Neuronal stem cell (in vitro differentiated cells): ENCODE measurements at places on chromosomes 1 and 21.

GRCh38 chr1:223135176-223135942 is 7.7 kb downstream of the TLR5 start:
- no peak for DNase-seq

DNA sequence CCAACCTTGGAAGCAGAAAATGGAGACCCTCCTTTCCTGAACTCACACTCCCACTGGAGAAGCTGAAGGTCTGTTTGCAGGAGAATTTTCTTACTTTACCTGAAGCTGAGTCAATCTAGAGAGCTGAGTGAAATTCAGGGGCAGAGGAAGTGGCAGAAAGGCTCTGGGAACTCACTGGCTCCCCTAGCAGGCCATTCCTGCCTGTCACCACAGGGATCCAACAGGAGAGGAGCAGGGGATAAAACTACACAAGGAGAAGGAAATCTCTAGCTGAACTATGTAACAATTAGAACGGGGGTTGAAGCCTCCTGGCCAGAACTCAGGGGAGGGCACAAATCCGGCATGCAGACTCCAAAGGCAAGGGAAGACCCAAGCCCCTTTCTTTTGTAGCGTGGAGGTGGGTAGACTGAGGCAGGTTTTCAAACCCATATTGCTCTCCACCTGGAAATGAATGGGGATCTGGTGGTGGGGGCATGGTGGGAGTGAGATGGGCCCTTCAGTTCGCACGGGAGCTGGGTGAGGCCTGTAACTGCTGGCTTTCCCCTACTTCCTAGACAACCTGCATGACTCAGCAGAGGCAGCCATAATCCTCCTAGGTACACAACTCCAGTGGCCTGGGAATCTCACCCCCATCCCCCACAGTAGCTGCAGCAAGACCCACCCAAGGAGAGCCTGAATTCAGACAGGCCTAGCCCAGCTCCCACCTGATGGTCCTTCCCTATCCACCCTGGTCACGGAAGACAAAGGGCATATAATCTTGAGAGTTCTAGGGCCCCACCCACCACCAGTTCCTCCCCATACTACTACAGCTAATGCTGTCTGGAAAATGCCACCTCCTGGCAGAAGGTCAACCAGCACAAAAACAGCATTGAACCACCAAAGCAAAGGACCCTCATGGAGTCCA is 158.1 kb downstream of the LTN1 start:
- no peak for DNase-seq

DNA sequence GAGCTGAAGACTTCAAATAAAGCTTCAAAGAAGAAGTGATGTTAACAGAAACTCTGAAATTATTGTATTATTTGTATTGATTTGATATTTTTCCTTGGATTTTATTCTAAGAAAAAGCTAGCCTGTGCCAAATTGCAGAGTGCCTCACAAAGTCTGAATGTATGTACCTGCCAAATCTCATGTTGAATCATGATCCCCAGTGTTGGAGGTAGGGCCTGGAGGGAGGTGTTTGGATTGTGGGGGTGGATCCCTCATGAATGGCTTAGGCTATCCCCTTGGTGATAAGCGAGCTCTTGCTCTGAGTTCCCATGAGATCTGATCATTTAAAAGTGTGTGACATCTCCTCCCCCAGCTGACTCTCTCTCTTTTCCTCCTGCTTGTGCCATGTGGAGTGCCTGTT is 43.6 kb downstream of the ACKR1 start:
- DNase-seq, result no peak

- no peak for DNase-seq
These were observed 430.1 kb upstream of the PTBP2 start for GRCh38 chr1:96291468-96291867.

GRCh38 chr1:26281091-26281958 is 1.4 kb downstream of the SH3BGRL3 start:
- no peak for DNase-seq

GRCh38 chr1:183655562-183656075 is 2.5 kb upstream of the APOBEC4 start:
- DNase-seq, result peak; percentile 80

DNA sequence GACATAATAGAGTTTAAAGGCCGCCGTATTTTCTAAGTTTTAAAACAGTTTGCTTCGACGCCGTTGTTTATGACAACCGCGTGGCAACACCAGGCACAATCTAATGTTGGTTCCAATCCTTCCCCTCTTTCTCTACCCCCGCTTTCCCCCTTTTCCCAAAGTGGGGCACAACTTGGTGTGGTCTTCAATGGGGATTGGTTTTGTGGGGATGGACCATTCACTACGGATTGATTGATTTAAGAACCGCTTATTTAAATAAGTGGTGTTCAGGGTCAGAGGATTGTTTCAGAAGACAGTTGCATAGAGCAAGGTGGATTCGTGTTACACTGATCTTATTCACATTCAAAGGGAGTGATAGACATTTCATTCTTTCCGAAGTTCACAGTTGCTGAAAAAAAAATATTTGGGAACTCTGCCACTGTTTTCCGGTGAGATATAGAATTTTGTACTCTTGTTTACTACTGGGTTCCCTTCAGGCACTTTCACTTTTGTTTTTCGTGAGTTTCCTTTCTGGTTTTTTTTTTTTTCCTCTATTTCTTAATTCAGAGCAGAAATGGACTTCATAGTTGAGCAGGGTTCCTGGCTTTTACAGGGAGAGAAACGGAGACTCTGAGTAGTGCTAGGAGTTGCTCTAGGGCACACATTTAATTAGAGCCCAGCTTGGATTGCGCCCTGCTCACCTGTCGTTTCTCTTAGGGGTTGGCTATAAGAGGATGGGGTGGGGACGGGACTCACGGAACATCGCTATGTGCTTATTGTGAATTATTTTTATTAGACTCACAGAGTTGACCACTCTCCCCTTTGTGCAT is 79.6 kb upstream of the AK4 start:
- DNase-seq, result no peak

DNA sequence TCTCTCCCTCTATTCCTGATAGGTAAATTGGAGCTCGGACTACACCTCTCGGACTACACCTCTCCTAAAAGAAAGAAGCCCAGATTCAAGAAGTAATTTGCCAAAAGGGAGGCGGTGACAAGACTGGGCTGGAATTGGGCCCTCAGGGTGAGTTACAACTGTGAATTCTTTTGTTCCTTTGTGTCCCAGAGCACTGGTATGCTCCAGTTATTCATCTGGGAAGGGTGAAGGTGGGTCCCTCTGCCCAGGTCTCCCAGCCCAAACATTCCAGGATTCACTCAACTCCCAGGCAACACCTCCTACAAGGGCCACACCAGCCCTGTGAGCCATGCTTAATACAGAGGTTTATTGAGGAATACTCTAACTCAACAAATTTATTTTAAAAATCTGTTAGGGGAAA is 69.2 kb downstream of the LMX1A start:
- DNase-seq, result no peak

DNA sequence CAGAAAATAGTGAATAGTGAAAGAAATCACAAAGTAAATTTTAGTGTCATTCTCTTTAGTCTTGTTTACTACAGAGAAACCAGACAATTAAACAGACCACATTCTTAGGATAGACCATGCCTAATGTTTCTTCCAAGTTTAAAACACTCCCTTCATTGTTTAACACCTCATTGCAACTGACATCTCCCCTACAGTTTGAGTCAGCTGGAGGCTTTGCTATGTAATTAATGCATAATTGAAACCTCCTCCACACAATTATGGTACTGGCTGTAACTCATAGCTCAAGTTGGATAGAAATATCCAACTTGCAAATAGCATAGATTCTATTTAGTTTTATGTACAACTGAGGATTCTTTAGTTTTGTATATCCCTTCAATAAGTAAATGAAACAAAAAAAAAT is 35.2 kb upstream of the B3GALT2 start:
- no peak for DNase-seq

- no peak for DNase-seq
These were observed 150.9 kb upstream of the CTTNBP2NL start for GRCh38 chr1:112245114-112245513.

- DNase-seq, result no peak
These were observed 51.2 kb downstream of the TNNI3K start for GRCh38 chr1:74286414-74286813.

DNA sequence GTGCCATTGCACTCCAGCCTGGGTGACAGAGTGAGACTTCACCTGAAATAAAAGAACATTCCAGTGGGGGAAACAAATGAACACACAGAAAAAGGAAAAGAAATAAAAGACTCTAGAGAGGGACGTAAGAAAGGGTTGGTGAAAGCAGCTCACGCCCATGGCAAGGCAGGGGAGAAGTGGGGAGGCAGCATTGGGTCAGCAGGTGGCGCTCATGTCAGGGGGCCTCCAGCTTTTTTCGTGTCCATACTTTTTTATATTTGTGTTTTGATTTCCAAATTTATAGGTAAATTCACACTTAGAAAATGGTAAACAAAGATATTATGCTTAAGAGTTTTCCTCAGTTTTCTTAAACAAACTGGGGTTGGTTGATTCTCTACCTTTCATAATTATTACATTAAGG is 45.5 kb downstream of the VPS13D start:
- DNase-seq, result peak; percentile 5

DNA sequence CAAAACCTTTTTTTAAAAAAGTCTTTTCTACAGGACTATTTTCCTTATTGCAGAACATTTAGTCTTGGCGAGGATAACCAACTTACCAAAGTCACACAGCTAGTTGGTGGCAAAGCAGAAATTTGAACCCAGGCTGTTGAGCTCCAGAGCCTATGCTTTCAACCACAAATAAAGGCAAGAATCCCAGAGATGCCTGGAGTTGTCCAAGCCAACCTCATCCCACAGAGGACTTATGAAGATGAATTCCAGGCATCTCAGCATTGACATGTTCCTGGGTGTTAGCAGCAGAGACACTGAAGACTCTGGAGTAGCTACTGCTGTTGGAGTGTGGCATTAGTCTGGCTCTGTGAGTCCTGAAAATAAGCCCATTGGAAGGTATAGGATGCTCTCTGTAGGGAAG is 287.6 kb upstream of the C1orf105 start:
- no peak for DNase-seq

DNA sequence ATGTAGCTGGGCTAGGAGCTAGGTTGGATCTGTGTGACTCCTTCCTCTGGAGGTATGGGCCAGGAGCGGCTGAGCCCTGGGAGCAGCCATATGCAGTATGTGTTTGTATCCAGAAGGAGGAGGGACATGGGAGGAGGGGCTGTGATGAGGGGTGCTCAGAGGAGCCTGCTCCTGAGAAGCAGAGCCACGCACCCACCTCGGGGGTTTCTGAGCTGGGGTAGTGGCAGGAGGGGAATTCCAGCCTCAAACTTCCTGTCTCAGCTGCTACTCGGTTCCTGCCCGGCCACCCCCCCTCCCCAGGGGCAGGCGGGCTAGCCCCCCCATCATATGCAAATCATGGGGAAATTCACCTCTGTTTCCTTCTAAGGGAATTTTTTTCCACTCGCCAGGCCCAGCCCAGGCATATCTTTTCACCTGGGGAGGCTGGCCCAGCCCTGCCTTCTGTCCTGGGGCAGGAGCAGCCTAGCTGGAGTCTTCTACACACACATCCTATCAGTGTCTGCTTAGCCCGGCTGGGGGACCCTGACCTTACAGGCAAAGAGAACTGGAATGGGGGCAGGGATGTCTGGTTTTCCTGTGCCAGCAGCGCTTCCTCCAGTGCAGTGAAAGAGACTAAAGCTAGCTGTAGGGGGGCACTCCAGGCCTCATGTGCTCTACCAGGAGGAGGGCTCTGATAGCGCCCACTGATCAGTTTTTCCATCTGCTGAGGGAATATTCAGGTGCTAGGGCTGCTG is 3.0 kb downstream of the ZC3H12A start:
- DNase-seq, result no peak

DNA sequence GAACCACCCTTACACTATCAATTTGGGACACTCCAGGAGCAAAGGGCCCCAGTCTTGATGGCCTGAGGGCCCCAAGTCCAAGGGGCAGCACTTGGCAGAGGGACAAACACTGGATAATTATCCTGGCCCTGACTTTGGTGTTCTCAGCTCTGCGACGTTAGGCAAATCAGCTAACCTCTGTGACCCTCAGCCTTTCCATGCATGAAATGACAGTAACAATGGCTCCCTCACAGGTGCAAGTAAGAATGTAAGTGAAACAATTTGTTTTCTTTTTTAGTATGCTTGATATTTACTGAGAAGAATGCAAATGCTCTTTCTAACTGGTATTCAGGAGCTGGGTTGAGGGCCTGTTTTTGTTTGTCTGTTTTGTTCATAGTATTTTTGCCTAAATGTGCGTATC is 61.6 kb upstream of the PRDX6 start:
- no peak for DNase-seq

GRCh38 chr1:162987866-162988265 is 81.3 kb upstream of the RGS4 start:
- no peak for DNase-seq

DNA sequence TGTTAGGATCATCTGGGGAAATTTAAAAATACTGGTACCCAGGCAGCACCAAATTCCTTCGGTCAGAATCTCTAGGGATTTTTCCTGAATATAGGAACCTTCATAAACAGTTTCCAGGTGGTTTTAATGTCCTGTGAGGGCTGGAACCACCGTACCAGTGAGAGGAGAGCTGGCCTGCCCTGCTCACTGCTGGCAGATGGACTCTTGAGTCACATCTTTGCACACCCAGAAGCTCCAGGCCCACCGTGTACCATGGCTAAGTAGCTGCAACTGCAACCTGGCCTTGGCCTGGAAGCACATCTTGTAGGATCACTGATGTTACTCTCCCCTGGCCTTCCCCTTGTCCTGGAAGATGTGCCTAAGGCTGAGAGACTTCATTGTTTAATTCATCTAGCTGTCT is 181.5 kb downstream of the DISC1 start:
- no peak for DNase-seq

DNA sequence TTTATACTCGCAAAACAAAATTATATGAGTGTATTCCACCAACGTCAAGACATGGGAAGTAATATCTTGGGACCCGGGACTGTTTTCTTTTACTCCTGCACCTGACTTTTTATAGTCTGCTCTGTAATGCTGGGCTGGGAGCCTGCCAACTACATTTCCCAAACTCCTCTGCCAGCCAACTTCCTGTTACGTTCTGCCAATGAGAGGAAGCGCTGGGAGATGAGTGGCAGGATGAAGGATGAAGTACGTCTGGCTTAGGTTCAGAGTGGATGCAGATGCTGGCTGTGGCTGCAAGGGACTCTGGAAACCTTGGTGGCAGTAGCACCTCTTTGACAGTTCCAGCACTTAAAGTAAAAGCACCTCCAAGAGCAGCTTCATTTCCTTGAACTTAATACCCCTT is 59.6 kb downstream of the USP24 start:
- DNase-seq, result no peak

DNA sequence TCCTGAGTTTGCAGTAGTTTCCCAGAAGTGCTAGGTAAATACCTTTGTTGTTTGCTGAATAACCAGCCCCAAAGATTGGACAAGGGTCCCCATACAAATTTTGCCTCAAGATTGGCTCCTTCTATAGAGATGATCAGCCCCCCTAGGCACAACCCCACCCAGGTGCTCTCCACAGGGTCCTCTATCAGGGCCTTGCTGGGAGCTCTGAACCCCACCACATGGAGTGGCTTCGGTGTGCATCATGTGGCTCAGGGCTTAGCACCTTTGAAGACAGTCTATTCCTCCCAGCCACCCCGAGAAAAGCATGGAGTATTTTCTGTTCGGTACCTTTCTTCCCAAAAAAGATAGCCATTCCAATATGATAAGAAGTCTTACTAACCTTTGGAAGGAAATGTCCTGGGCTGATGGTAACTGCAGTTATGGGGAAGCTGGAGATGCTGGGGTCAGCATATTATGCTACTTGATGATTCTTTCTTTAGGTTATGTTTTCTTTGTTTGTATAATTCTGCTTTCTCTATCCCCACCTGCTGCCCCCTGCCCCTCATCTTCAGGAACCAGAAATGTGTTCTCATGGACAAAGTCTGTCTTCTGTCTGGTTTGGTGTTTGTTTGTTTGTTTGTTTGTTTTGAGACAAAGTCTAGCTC is 5.0 kb upstream of the TSPAN1 start:
- no peak for DNase-seq

GRCh38 chr1:107220036-107220435 is 79.2 kb downstream of the NTNG1 start:
- no peak for DNase-seq

- DNase-seq, result no peak
These were observed 25.3 kb downstream of the OPTC start for GRCh38 chr1:203519053-203519840.
